Naive thymus-derived CD8-positive, alpha-beta T cell (primary cell): ENCODE measurements at places on chromosomes 4 and X. TPM values are rescaled to one million over a fixed set of nuclear protein-coding genes. Genes with fewer than 3 reads are reported as not detected.
A peak's percentile ranks its signal among the peaks of the same experiment; 100 is the strongest.

The KLHL4 gene
- polyA plus RNA-seq, result 0.30 TPM

DNA sequence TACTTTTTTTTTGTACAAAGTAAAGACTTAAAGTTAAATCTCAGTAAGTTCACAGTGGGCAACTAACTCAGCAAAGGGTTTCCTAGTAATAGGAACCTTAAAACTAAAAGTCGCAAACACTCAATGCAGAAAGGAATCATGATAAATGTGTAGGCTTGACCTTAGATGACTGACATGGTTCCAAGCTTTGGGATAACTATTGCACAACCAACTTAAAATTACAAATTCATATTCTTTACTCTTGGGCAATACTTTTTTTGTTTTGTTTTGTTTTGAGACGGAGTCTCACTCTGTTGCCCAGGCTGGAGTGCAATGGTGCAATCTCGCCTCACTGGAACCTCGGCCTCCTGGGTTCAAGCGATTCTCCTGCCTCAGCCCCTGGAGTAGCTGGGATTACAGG is 8.2 kb downstream of the ELOVL6 start:
- no peaks in the 10 kb centered on the region for H3K36me3 ChIP-seq
- no peak for DNase-seq
- H3K27me3 ChIP-seq, result no peaks in the 10 kb centered on the region
- no peak overlapping the region for H3K4me3 ChIP-seq
- no peak overlapping the region for H3K27ac ChIP-seq
- H3K4me1 ChIP-seq, result peaks cover 19% of the 10 kb centered on the region

The PI4K2B gene
- polyA plus RNA-seq, result 6.8 TPM

DNA sequence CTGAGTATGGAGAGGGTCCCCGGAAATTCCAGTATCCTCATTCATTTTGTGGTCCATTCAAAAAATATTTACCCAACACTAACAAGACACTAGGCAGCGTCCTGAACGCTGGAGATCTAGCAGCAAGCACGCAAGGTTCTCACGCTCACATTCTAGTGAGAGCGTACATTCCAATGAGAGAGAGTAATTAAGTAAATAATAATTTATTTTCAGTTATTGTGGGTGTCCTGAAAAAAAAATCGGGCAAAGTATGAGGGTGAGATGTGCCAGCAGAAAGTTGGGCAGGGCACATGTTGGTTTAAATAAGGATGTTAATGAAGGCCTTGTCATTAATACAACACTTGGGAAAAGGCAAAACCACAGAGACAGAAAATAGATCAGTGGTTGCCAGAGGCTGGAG is 4.0 kb upstream of the TMEM156 start:
- peaks cover 3% of the 10 kb centered on the region for H3K4me1 ChIP-seq
- H3K4me3 ChIP-seq, result no peak overlapping the region
- no peak for DNase-seq
- H3K36me3 ChIP-seq, result no peaks in the 10 kb centered on the region
- H3K27ac ChIP-seq, result no peak overlapping the region

The NEXMIF gene
- polyA plus RNA-seq, result 0.07 TPM

DNA sequence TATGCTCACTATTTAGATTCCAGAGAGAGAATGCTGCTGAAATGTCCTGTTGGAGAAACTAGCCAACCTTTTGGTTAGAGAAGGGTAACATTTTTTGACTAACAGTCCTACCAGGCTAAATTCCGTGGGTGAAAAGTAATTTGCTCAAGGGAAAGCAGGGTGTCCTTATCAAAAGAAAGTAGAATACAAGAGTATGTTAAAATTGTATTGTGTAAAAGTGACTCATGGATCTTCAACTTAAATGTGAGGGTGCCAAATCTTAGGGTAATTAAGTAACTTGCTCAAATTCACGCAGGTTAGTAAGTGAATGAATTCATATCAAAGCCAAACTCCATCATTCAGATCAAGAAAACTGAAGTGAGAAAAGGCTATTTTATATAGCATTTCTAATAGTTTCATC is 81.7 kb downstream of the PCDH7 start:
- H3K36me3 ChIP-seq, result no peaks in the 10 kb centered on the region
- H3K4me3 ChIP-seq, result no peak overlapping the region
- H3K4me1 ChIP-seq, result no peaks in the 10 kb centered on the region
- H3K27me3 ChIP-seq, result no peaks in the 10 kb centered on the region

GRCh38 chr4:158775091-158775651 is 6.3 kb downstream of the FNIP2 start:
- no peak overlapping the region for H3K4me3 ChIP-seq
- H3K27ac ChIP-seq, result no peak overlapping the region
- peaks cover 2% of the 10 kb centered on the region for H3K27me3 ChIP-seq
- no peaks in the 10 kb centered on the region for H3K36me3 ChIP-seq
- peaks cover 54% of the 10 kb centered on the region for H3K4me1 ChIP-seq

GRCh38 chr4:179110356-179110755 is 1668.1 kb upstream of the AGA start:
- H3K4me1 ChIP-seq, result no peaks in the 10 kb centered on the region
- H3K4me3 ChIP-seq, result no peak overlapping the region
- H3K36me3 ChIP-seq, result no peaks in the 10 kb centered on the region
- no peaks in the 10 kb centered on the region for H3K27me3 ChIP-seq

The HSFX3 gene
- polyA plus RNA-seq, result not detected

DNA sequence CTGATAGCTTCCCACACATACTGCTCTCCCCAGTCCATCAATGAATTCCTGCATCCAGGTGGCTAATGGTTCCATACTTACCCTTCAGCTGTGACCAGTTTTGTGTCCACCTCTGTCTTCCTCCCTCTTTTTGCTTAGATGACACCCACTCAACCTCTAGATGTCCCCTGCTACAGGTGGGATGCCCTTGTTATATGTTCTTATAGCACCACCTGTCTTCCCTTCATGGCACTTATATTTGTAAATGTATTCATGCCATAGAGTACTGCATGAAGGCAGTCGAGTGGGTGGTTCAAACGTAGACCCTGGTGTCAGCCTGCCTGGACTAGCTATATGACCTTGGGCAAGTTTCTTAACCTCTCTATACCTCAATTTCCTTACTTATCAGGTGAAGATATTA is 6.5 kb upstream of the USP46 start:
- DNase-seq, result no peak
- H3K36me3 ChIP-seq, result peaks cover 11% of the 10 kb centered on the region
- no peak overlapping the region for H3K4me3 ChIP-seq
- peaks cover 3% of the 10 kb centered on the region for H3K4me1 ChIP-seq
- H3K27ac ChIP-seq, result no peak overlapping the region

GRCh38 chrX:17501746-17502145 is 126.7 kb downstream of the NHS start:
- H3K36me3 ChIP-seq, result no peaks in the 10 kb centered on the region
- no peaks in the 10 kb centered on the region for H3K4me1 ChIP-seq
- no peak overlapping the region for H3K4me3 ChIP-seq
- no peak for DNase-seq

DNA sequence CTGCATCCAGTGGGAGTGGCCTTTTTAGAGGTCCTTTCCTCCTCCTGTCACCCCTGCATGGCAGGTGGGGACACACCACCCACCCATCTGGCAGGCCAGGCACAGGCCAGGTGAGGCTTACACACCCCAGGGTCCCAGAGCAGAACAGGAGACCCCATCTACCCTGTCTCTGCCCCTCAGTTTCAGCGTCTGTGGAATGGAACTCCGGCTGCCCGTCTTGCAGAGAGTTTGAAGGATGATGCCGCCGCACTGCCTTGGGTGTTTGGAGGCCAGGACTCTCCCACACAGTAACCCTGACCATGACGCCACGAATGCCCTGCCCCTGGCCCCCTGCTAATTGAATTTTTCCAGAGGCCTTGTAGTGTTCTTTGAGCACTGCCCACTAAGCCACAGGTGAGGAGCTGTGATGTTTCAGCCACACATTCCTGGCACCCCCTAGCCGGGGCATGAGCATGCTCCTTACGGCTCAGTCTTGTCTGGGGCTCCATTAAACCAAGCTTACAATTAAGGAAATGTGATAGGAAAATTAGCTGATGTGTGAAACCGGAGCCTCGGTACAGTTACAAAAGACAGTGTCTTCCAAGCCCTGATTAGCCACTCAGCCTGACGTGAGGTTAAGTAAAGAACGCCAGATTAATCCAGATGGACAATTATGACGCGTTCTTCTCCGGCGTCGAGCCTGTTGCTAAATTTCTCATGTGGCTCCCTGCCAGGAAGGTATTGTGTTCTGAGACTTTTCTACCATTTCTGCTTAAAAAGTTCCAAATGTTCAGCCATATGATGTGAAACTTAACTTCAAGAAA is 39.3 kb downstream of the HMX1 start:
- DNase-seq, result no peak
- no peak overlapping the region for H3K27ac ChIP-seq
- no peaks in the 10 kb centered on the region for H3K36me3 ChIP-seq

DNA sequence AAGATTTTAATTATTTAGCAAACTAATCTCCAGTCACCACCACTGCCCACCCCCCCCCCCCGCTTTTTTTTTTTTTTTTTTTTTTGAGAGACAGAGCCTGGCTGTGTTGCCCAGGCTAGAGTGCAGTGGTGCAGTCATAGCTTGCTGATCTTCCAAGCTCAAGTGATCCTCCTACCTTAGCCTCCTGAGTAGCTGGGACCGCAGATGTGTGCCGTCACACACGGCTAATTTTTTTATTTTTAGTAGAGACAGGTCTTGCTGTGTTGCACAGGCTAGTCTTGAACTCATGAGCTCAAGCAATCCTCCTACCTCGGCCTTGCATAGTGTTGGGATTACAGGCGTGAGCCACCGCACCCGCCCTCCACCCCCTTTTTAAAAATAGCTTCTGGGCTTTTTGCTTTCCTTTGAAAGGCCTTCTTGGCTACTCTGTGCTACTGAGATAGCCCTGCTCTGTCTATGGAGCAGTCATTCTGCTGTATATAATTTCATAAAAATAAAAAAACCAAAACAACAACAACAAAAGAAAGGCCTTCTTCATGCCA is 18.7 kb downstream of the TXLNG start:
- no peak for DNase-seq
- no peak overlapping the region for H3K27ac ChIP-seq
- H3K27me3 ChIP-seq, result no peaks in the 10 kb centered on the region
- no peak overlapping the region for H3K4me3 ChIP-seq
- H3K4me1 ChIP-seq, result peaks cover 16% of the 10 kb centered on the region
- H3K36me3 ChIP-seq, result peaks cover 27% of the 10 kb centered on the region

DNA sequence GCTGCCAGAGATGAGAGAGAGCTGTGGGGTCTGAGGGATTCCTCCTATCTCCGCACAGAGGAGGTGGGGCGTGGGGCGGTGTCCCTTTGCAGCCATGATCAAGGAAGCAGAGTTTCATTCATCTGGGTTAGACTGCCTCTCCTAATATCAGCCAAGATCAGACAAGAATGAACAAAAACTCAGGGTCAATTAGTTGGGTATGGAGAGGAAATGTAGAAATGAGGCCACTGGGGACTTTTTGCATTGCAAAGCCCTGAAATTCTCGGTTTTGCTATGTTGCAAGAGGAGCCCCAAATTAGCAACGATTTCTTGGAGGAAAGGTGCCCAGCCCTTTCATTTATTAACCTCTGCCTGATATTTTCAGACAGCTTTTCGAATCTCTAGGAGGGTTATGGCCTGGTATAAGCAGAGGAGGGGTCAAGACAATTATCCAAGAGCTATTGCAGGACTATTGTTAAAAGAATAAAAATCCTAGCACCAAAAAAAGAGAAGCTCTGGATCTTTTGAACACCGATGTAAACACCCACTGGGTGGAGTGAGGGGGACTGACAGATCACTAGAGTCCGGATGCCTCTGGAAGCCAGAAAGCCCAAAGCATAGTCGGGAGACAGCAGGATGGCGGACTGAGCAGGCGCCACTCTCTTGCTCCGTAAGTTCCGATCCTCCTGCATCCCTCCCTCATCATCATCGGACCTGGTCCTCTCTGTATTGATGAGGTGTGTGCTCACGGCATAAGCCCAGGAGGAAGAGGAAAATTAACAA is 34.4 kb upstream of the ACSL1 start:
- no peak overlapping the region for H3K27ac ChIP-seq
- peaks cover 9% of the 10 kb centered on the region for H3K27me3 ChIP-seq
- DNase-seq, result no peak
- peaks cover 3% of the 10 kb centered on the region for H3K4me1 ChIP-seq

The SUPT20HL1 gene
- not detected for polyA plus RNA-seq

The ALAS2 gene
- not detected for polyA plus RNA-seq

GRCh38 chr4:182448281-182449151 is 205.3 kb downstream of the TENM3 start:
- no peak overlapping the region for H3K27ac ChIP-seq
- peaks cover 3% of the 10 kb centered on the region for H3K4me1 ChIP-seq
- H3K4me3 ChIP-seq, result peak overlapping the region; percentile 76

DNA sequence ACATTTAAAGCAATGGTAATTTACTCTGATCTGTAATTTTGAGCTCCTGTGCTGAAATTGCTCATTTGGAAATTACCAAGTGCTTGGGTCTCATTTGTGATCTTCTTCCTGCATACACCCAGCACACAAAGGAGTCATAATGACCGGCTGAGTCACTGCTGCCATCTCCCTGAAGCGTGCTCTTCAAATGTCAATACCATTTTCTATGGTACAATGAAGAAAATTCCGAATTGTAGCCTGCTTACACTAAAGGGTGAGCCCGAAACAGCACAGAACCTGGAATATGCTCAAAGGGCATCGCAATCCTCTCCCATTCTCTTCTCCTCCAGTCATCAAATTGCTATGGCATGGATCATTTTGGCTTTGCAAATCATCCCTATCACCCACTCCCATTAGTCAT is 140.5 kb downstream of the GRIA3 start:
- no peak for DNase-seq
- H3K27ac ChIP-seq, result no peak overlapping the region
- no peak overlapping the region for H3K4me3 ChIP-seq
- no peaks in the 10 kb centered on the region for H3K4me1 ChIP-seq
- H3K27me3 ChIP-seq, result peaks cover 1% of the 10 kb centered on the region
- H3K36me3 ChIP-seq, result no peaks in the 10 kb centered on the region

DNA sequence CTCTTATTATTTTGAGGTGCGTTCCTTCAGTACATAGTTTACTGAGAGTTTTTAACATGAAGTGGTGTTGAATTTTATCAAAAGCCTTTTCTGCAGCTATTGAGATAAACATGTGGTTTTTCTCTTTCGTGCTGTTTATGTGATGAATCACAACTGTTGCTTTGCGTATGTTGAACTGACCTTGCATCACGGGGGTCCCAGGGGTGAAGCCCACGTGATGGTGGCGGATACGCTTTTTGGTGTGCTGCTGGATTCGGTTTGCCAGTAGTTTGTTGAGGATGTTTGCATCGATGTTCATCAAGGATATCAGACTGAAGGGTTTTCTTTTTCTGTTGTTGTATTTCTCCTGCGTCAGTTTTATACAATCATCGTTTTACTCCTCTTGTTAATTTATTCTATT is 4.6 kb upstream of the H2BW1 start:
- DNase-seq, result no peak
- H3K36me3 ChIP-seq, result no peaks in the 10 kb centered on the region
- no peak overlapping the region for H3K4me3 ChIP-seq
- peaks cover 5% of the 10 kb centered on the region for H3K27me3 ChIP-seq

DNA sequence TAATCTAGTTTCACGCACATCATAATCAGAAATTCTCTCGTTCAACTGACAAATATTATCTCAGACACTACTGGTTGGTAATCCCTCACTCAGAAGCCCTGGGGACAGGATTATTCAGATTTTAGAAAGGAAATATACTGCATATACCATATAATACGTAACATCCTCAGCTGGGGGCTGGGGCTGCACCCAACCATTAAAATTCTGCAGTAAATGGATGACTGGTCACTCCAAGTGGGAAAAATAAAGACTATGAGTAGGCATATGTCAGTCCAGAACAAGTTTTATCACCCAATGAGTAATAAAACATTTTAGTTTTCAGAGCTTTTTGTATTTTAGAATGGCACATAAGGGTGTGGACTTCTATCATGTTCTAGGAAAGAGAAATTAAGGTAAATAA is 121.7 kb upstream of the MAP3K15 start:
- H3K4me3 ChIP-seq, result no peak overlapping the region
- peaks cover 10% of the 10 kb centered on the region for H3K36me3 ChIP-seq
- no peaks in the 10 kb centered on the region for H3K27me3 ChIP-seq
- DNase-seq, result no peak
- no peak overlapping the region for H3K27ac ChIP-seq
- peaks cover 29% of the 10 kb centered on the region for H3K4me1 ChIP-seq

The RAB39B gene
- polyA plus RNA-seq, result 3.4 TPM
